T-cell (primary cell): ENCODE measurements at places on chromosomes 4 and X.

- H3K27ac ChIP-seq: no peak overlapping the region
- H3K4me1 ChIP-seq: no peaks in the 10 kb centered on the region
- no peak for DNase-seq
- no peaks in the 10 kb centered on the region for H3K36me3 ChIP-seq
- no peak overlapping the region for H3K4me3 ChIP-seq
Observed at GRCh38 chrX:151919610-151920009, 6.9 kb downstream of the MAGEA4 start.

- no peaks in the 10 kb centered on the region for H3K27me3 ChIP-seq
- DNase-seq: no peak
- H3K4me1 ChIP-seq: no peaks in the 10 kb centered on the region
- no peak overlapping the region for H3K27ac ChIP-seq
Observed at GRCh38 chr4:31548823-31549222, 828.7 kb downstream of the PCDH7 start.

DNA sequence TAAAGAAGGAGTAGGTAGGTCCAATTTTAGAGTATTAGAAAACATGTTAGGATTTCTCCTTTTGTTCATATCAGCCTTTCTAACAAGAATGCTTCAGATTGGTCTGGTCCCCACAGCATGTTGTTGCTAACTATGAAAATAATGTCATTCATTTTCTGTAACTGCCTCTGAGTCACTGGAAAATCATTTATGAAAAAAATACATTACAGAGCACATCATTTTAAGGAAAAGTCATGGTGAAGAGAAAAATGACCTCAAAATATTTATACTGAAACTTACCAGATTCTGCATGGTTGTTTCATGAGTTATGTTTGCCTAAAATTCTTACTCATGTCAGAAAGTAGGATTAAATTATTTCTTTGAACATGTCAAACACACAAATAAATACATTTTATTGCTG is 35.2 kb downstream of the DTHD1 start:
- H3K4me3 ChIP-seq: no peak overlapping the region
- no peak for DNase-seq
- no peak overlapping the region for H3K27ac ChIP-seq

- no peaks in the 10 kb centered on the region for H3K36me3 ChIP-seq
- H3K4me1 ChIP-seq: no peaks in the 10 kb centered on the region
- no peak for DNase-seq
- H3K27me3 ChIP-seq: no peaks in the 10 kb centered on the region
Observed at GRCh38 chr4:10806953-10807645, 122.5 kb upstream of the CLNK start.

DNA sequence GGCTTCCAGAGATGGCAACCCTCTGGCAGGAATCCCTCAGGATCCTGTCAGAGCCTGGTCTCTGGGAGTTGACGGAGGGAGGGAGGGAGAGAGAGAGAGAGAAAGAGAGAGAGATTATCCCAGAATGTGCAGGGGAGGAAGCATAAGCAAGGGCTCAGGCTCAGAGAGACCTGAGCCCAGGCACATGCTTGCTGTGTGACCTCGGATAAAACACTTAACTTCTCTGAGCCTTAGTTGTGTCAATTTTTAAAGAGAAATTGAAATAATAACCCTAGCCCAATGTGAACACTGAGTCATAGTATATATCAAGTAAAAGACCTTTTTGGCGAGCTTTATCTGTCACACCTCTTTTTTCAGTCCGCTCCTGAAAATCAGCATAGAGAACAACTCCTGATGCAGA is 473 bp upstream of the USP51 start:
- no peaks in the 10 kb centered on the region for H3K27me3 ChIP-seq
- no peak for DNase-seq
- H3K4me1 ChIP-seq: peaks cover 11% of the 10 kb centered on the region
- peak overlapping the region; percentile 87 for H3K27ac ChIP-seq
- no peak overlapping the region for H3K4me3 ChIP-seq

DNA sequence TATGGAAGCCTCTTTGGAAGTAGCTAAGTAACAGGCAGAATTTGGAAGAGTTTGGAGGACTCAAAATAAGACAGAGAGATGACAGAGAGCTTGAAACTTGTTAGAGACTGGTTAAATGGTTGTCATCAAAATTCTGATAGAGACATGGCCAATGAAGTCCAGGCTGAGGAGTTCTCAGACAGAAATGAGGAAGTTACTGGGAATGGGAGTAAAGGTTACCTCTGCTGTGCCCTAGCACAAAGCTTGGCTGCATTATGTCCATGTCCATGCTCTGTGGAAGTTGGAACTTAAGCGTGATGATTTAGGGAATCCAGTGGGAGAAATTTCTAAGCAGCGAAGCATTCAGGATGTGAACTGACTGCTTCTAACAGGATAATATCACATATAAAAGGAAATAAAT is 146.2 kb upstream of the NDST4 start:
- no peaks in the 10 kb centered on the region for H3K27me3 ChIP-seq
- no peaks in the 10 kb centered on the region for H3K36me3 ChIP-seq
- H3K4me3 ChIP-seq: no peak overlapping the region
- H3K4me1 ChIP-seq: no peaks in the 10 kb centered on the region
